ENCODE measurements at places on chromosomes 7 and 10.

DNA sequence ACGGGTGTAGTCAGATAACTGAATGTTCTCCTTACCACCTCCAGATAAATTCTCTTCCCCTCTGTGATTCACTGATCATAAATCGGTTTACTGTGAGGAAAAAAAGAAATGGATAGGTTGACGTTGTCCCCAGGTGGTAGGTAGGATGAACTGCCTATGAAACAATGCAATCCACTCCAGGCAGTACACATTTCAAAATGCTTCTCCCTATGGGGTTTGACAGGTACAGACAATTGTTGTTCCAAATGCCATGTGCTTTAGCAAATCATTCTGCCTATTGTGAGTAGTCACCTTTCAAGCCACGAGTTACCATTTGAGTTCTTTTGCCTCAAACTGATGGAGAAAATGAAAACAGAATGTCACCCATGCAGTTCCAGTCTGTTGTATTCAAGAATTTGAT is 21.8 kb downstream of the VIM start:
- DNase-seq: no peak

GRCh38 chr10:59470570-59470969 is 108.2 kb upstream of the FAM13C start:
- DNase-seq: no peak

DNA sequence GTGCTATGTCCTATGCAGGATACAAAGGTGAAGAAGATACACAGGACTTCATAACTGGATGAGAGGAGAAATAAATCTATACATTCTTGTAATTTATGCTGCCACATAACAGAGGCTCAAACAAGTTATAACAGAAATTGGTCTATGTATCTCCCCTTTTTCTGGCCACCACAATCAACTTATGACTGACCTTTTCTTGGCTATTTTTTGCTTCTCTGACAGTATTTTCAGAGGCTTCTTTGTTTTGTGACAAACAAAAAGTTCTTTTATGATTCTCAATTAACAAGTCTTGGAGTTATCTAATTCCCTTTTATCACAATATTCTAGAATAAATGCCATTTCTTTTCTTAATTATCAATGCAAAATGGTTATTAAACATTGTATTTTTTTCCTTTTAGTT is 953.0 kb upstream of the ZWINT start:
- DNase-seq: no peak

- DNase-seq: no peak
Measured at GRCh38 chr10:131943021-131943814, 38.5 kb downstream of the BNIP3 start.

DNA sequence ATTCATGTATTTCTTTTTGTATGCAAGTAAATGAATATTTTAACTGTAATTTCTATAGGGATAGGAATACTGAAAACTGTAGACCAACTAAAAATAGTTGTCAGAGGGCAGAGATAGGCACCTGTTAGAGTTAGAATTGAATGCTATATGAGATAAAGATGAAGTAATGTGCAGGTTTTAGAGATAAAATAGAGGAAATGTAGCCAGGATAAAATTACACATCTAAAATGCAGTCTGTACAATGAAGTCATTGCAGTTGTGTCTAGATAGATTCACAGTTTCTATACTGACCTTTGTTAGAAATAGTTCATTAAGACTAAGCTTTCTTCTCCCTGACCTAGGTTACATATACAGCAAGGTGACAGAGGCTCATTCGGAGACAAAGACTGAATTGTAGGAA is 46.2 kb downstream of the SMNDC1 start:
- no peak for DNase-seq

GRCh38 chr10:115171392-115171960 is 78.3 kb downstream of the ATRNL1 start:
- DNase-seq: no peak

GRCh38 chr10:102648889-102649796 is 4.9 kb downstream of the TRIM8 start:
- no peak for DNase-seq

DNA sequence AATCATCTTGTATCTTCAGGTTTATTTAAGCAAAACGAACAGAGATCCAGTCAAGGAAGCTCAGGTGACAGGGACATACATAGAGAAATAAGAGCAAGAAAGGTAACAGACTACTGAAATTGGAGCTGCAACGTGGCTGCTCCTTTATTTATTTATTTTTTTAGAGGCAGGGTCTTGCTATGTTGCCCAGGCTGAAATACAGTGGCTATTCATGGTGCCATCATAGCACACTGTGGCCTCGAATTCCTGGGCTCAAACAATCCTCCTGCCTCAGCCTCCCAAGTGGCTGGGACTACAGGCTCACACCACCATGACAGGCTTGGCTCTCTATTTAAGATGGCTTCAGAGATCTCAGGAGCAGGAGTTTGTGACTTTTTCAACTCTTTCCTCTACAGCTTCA is 46.4 kb downstream of the COL1A2 start:
- no peak for DNase-seq

GRCh38 chr10:33189808-33190207 is 144.7 kb downstream of the NRP1 start:
- DNase-seq: no peak

DNA sequence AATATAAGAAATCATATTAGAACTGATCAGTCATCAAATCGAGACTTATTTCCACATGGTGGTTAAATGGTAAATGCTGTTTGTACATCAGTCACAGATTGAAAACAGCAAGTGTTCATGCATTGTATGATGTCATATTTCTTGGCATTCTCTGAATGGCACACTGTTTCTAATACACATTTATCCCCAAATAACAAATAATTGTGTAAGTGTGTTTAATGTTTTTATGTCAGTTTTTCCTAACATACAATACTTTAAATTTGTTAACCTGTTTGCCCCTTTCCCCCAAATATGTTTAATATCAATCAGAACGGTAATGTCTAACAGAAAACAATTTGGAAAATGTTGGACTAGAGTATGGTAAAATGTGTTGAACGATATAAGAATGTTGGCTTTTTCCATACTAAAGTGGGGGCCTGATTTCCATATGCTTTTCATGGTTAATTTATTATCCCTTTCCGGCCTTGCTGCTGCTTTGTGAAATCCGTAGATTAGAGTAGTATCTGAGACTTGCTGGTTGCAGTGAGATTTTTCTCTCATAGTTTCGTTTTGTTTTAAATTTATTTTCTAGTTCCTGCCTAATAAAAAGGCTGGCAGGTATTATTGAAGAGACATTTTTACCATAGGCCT is 23.7 kb downstream of the RAB18 start:
- no peak for DNase-seq

GRCh38 chr10:10897400-10897799 is 120.3 kb upstream of the CELF2 start:
- no peak for DNase-seq

DNA sequence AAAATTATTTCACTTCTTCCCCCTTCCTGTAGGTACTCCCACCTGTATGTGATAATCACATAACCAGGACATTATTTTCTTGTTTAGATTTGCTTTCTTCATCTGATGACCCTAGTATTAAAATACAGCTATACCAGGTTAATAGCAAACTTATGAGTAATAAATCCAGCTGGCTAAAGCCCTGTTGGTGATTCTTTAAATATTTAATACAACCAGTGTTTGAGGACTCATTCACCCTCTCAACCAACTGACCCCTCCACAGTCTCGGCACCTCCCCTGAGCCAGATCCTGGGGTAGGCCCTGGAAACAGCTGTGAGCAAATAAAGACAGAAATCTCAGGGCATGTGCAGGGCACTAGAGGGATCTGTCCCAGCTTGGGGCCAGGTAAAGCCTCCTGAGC is 58.5 kb downstream of the BLNK start:
- no peak for DNase-seq

GRCh38 chr7:105806592-105807447 is 69.6 kb downstream of the ATXN7L1 start:
- no peak for DNase-seq

- DNase-seq: no peak
Measured at GRCh38 chr10:89346405-89347254, 18.8 kb downstream of the IFIT3 start.

DNA sequence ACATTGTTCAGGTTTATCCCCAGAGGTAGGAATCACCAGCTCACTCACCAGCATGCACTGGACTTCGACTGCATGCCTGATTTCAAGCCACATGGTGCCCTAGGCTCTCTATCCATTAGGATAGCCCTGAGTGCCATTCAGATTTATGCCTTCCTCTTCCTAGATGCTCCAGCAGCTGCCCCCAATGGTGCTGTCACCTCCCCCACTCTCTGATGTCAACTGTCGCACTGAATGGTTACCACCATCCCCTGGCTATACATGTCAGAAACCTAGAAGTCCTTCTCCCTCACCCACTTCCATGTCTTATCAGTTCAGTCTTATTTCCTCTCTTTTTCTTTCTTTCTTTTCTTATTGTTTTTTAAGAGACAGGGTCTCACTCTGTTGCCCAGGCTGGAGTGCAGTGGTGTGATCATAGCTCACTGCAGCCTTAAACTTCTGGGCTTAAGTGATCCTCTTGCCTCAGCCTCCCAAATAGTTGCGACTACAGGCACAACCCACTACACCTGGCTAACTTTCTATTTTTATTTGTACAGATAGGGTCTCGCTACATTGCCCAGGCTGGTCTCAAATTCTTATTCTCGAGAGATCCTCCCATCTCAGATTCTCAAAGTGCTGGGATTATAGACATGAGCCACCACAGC is 2.9 kb downstream of the SFXN4 start:
- no peak for DNase-seq

GRCh38 chr7:96189129-96189820 is 132.6 kb downstream of the SLC25A13 start:
- no peak for DNase-seq

DNA sequence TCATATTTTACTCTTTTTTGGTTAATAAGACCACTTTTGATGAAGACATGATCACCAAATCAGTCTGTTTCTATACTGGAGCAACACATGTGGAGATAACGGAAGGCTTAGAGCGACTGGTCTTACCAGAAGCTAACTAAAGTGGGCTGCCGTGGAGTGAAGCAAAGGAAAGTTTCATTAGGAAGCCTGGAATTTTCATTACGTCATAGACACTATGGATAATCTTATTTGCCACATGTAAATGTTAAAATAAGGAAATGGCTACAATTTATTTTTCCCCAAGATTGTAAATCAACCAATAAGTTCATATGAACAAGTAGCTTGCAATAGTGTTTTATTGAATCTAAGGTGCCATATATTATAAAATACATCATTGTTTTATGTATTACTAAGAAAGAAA is 185.4 kb downstream of the PHTF2 start:
- no peak for DNase-seq

DNA sequence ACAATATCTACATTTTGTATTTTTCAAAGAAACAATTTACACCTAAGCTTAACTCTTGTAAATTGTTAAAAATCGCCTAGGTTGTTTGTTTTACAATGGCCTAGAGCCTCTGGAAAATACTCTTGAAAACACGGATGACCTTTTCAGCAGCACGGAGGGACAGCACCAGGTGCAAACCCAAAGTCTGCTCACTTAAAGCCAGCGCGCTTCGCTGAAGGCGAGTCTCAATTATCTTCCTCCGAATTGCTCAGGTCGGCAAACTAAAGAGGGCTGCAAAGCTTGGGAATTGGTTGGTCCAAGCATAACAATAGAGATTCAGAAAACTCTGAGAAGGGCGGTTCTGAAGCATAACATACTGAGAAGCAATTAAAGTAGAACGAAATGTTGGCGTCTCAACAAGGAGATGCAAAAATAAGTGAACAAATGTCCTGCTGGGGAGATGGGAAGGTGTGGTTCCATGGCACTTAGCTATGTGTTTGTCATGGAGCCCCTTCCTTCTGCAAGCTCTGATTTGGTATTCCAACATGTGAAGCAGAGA is 139.9 kb upstream of the PITRM1 start:
- DNase-seq: no peak

GRCh38 chr7:141322383-141322782 is 228.8 kb upstream of the AGK start:
- DNase-seq: no peak

DNA sequence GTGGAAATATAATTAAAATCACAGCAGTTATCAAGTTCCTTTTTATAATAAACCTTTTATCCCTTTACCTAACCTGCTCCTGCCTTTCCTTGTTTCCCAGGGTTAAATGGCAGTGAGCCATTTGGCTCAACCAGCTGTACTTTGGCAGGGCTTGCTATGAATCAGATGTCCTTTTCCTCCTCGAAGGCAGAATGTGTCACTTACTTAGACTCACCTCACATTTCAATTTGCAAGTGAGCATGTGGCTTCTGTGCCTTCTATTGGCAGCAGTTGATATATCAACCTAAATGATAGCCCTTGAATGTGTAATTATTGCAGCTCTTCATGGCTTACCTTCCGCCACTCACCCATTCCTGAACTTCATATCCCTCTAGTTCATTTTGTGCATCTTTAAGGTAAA is 301.7 kb downstream of the CSTF2T start:
- no peak for DNase-seq

DNA sequence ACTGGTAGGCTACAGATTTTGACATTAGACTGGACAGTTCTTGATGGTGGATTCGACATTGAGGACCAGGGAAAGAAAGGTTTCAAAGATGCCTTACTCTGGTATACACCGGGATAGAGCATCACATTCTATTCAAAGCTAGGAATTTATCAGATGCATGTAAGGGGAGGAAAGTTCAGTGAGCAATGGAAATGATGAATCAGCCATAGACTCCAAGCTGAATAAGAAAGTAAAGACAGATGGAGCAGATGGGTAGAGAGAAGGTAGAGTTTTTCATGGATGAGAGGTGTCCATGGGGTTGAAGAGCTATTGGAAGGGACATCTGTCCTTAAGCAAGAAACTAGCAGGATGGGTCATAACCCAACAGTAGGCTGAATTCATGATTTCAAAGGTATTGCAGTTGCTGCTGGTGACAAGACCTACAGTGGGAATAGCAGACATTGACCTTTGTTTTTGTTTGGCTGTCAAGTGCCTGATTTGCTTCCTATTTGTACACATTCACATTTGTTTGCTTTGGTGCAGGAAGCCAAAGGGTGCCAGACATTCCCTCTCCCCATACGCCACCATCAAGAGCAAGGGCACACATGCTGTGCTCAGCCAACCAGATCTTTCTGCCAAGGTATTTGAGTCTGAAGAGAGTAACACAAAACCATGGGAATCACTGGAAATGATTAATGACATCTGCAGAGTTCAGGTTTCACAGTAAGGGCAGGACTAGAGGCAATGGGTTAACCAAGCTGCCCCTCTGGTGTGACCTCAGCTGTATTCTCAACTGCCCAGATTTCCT is 8.6 kb upstream of the CACUL1 start:
- no peak for DNase-seq

Measured in activated B cell treated with CpG ODN at 0.5 μM for 24 hours (primary cell).